Retinal pigment epithelial cell (primary cell): ENCODE measurements at places on chromosomes 6 and 20.
A peak's percentile ranks its signal among the peaks of the same experiment; 100 is the strongest.

- no peak for DNase-seq
Observed at GRCh38 chr6:45610832-45611231, 233.1 kb upstream of the SUPT3H start.

DNA sequence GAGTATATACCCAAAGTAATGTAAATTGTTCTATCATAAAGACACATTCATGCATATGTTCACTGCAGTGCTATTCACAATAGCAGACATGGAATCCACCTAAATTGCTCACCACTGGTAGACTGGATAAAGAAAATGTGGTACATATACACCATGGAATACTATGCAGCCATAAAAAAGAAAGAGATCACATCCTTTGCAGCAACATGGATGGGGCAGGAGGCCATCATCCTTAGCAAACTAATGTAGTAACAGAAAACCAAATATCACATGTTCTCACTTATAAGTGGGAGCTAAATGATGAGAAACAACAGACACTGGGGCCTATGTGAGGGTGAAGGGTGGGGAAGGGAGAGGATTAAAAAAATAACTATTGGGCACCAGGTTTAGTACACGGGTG, 11.5 kb upstream of the TMEM200A start:
- DNase-seq: no peak

DNA sequence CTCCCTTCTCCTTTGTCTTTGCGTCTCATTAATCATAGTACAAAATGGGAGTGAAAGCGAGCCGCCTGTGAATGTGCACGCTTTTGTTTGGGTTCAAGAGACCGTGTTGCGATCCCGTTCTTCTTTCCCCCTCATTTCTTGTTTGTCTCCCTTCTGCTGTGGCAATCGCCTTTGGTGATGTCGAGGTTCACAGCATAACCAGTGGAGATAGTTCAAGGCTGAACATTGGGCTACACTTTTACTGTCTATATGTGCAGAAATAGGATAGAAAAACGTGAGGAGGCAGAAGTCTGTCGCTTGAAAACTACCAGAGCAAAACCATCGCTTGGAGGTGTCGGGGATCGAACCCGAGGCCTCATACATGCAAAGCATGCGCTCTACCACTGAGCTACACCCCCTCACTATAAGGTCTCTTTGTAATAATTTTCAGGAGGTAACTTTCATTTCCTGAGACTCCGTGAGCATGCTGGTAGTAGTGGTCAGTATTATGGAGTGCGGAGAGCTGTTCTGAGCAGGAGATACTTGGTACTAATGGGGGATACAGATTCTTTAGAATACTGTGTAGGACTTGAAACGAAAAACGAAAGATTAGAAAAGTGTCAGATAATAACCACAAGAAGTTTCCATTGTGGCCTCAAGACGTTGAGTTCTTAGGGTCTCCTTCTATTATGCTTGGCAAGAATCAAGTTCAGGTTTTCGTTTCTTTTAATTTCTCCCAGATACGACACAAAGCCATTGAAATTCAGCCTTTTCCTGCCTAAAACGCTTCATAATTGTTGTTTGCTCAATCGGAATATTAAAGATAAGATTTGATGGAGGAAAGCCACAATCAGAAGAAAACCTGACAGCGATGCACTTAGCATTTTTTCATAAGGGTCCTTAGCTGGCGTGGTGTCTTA, 106.6 kb downstream of the TRIM27 start:
- DNase-seq: no peak

DNA sequence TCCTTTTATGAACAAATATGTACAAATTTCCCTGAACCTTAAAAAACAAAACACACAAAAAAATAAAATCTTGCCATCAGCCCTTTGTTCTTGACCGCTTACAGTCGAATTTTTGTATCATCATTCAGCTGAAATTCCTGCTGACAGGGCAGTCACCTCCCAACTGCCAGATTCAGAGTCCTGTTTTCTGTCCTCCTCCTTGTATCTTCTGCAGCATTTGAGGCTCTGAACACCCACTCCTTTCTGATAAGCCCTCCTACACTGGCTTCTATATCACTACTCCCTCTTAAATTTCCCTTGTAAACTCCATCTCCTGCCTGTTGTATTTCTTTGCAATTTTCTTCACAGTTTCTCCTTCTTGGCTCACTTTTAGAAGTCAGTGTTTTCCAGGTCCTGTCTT, 77.8 kb upstream of the CCN6 start:
- DNase-seq: no peak

GRCh38 chr6:100987556-100987955, 106.4 kb upstream of the ASCC3 start:
- no peak for DNase-seq

DNA sequence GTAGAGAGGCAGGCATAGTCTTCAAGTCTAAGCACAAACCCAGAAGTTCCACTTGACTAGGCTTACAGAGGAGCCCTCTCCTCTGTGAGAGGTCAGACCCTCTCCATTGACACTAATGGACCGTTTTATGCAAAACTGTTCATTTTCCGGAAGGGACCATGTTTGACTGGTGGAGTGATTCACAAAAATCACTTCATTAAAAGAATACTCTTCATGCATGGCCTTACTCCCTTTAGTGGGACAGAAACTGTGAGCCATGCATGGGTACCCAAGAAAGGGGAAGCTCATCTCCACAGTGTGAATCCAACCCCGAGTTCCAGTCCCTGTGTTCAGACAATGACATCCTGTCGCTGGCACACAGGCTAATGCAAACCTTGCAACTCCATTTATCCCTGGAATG, 63.2 kb downstream of the OLIG3 start:
- DNase-seq: no peak

- no peak for DNase-seq
Observed at GRCh38 chr6:32152769-32153563, 975 bp upstream of the PPT2 start.

DNA sequence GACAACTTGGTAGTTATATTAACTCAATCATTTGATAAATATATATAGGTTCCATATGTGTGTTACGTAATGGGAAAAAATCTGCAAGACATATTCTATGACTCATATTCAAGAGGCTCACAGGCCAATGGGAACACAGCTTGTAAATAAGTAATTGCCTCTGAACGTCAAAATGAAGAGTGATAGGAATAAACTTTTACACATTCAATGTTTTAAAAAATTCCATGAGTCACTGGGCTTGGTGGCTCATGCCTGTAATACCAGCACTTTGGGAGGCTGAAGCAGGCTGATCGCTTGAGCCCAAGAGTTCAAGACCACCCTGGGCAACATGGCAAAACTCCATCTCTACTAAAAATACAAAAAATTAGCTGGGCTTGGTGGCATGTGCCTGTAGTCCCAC, 209.4 kb upstream of the MCHR2 start:
- peak; percentile 91 for DNase-seq

- no peak for DNase-seq
Observed at GRCh38 chr6:42727087-42727611, 4.8 kb upstream of the PRPH2 start.

GRCh38 chr20:50895111-50895830, 36.0 kb downstream of the ADNP start:
- no peak for DNase-seq

DNA sequence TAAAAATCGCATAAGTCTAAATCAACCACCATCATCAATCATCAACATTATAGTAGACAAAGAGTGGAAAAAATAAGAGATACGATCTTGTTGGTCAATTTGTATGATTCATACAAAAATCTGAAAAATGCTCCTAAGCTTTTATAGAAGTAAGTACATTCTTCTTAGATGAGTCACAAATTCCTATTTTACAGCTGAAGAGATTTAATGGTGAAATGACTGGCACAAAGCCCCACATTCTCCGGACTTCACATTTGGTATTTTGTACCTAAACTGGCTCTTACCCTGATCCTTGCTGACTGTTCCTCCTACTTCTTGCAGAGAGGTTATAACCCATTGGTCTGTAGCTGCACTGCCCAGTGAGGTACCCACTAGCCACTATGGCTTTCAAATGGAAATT, 29.9 kb upstream of the PREP start:
- DNase-seq: peak; percentile 85

DNA sequence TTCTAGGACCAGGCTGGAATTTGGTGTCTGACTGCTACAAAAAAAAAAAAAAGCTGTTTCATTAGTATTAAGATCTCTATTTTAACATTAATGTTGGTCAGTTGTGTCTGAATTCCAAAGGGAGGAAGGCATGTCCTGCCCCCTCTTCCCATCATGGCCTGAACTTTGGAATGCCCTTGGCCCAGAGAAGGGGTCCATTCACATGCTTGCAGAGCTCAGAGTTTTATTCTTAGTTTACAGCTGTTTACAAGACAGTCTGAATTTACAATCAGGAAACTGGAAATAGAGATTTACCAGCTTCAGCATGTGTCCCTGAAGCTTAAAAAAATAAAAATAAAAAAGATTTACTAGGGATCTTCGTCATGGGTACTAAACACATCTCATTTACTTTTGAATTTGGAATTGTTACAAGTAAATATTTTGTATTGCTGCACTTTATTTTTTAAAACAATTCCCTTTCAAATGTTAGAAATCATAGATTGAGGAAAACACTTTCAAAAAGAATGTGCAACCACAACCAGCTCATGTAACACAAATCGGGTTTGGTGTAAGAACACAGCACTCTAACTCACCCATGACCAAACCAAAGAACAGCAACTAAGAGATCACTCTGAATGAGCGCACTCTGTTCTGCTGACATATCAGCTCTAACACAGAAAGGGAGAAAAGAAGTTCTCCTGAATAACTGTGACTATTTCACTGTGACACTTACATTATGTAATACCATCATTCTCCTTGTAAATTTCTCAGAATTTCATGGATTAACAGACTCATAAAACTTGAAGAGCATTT, 6.6 kb upstream of the SERPINB6 start:
- no peak for DNase-seq

GRCh38 chr6:46760925-46761324, 14.2 kb downstream of the ANKRD66 start:
- DNase-seq: no peak

DNA sequence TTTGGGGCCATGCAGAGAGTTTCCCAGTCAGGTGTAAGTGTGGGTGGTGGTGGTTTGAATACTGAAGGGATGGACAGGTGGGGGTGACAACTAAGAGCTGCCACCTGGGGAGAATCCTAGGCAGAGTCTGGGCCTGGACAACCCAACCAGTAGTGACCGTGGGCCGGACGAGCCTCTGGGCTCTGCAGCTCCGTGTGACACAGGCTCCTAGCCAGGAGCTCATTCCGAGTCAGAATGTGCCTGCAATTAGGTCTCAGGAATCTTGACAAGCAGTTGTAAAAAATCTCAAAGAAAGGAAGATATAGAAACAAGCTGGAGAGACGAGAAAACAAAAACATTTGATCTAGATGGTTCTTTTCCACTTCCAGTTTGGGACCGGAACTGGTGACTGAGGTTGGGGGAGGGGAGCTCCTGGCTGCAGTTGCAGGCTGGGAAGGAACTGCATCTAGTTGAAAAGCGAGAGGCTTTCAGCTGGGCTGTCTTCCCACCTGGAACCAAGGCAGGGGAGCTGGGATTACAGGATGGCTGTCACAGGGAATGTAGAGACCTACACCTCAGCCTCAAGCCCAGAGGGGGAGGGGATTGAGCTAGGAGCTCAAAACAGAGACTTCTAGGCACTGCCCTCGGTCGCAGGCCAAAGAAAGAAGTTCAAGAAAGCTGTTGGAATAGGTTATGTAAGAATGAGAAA, 156.9 kb downstream of the PAX1 start:
- no peak for DNase-seq

DNA sequence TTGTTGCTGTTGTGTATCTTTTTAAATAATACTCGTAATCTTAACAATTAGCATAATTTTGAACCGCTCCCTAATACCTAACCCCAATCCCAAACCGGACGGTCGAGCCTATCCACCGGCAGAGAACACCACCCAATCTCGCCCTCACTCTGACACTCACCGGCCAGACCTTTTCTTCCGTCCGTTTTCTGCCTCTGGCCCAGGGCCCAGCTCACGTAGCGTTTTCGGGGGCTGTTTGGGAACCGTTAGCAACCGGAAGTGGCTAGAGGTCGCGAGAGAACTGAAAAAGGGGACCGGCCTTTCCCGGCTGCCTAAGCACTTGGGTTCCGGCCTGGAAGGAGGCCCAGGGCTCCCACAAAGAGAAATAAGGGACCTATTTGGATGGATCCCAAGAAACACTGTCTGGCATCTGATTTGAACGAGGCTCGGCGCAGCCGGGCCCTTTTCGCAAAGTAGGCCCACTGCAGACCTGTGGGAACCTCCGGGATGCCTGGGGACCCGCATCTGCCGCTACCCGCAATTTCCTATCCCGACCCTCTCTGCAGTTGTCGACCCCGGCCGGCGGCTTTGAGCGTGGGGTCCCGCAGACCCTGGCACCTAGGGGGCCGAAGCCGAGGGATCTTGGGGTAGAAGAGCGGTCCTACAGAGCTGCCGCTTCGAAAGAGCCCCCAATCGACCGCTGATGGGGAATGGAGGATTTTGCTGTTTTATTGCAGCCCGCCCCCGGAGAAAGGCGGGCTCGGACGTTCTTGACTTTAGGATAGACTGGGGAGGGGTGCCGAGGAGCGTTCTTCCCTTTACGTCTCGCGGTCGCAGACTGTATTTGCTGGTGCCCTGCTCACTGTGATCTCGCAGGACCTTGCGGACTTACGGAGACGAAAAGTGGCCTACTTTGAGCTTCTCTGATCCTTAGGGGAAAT, 4.8 kb upstream of the ZKSCAN8 start:
- peak; percentile 88 for DNase-seq

DNA sequence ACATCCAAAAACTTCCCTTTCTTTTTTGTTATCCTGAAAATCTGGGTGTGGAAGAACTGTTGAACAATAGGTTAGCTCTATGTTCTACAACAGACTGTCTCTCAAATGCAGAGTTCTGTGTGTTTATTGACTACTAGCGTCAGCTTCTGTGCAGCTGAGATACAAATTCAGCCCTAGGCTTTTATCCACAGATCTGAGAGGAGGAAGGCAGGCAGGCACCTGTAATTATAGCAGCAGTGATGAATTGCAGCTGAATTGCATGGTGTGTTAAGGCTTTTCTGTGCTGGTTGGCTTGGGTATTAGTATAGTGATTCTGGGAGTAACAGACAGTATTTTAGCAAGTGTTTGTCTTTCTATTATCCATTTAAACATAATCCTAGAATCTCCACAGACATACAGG, 24.4 kb downstream of the GRIK2 start:
- no peak for DNase-seq

GRCh38 chr20:18722371-18722770, 91.2 kb upstream of the SCP2D1 start:
- no peak for DNase-seq

DNA sequence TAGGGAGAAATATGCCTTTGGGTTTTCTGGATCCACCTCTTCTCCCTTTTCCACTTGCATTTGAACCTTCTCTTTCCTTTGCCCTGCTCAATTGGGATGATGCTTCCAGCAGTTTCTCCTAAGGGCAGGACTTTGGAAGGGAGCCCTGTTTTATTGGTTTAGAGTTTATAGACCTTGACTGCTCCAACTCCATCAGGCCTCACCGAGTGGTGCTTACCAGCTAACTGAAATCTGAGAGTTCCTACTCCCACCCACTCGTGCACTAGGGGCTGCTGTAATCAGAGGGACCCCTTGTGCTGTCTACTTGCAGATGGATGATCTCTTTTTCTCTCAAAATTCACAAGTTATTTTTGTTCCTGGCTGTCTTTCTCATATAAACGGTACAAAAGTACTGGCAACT, 121.3 kb upstream of the SLC22A16 start:
- no peak for DNase-seq
